COR-L47 (cell line): ENCODE measurements at places on chromosomes 3 and 15.

GRCh38 chr15:32669896-32670611, 28.5 kb downstream of the SCG5 start:
- no peak for DNase-seq

DNA sequence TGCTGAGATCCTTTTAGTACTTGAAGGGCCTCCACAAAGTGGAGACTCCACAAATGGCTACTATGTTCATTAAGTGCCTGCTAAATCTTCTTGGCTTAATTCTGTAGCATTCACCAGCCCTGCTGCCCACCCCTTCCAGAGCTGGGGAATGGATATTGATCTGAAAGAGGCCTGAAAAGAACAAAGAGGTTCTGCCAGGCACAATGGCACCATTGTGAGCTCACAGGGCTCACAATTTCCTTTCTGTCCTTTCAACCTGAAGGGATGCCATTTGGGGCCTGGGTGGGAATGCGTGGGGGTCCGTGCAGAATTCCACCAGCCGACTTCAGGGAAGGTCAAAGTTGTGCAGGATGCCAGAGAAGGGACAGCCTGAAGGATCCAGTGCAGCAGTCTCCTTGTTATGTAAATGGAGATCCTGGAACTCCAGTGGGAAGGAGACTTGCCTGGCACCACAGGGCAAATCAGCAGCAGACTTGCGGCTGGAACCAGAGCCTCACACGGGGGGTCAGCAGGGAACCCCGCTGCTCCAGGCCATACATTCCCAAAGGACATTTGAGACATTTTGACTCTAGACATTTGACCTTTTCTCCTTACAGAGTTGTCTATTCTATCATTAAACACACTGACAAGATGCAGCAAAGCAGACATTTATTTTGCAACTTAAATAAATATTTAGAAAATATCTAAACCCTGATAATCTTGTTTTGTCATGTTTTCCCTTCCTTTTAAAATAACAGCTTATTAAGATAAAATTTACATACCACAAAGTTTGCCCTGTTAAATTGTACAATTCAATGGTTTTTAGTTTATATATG, 21.5 kb upstream of the MORF4L1 start:
- DNase-seq, result no peak

DNA sequence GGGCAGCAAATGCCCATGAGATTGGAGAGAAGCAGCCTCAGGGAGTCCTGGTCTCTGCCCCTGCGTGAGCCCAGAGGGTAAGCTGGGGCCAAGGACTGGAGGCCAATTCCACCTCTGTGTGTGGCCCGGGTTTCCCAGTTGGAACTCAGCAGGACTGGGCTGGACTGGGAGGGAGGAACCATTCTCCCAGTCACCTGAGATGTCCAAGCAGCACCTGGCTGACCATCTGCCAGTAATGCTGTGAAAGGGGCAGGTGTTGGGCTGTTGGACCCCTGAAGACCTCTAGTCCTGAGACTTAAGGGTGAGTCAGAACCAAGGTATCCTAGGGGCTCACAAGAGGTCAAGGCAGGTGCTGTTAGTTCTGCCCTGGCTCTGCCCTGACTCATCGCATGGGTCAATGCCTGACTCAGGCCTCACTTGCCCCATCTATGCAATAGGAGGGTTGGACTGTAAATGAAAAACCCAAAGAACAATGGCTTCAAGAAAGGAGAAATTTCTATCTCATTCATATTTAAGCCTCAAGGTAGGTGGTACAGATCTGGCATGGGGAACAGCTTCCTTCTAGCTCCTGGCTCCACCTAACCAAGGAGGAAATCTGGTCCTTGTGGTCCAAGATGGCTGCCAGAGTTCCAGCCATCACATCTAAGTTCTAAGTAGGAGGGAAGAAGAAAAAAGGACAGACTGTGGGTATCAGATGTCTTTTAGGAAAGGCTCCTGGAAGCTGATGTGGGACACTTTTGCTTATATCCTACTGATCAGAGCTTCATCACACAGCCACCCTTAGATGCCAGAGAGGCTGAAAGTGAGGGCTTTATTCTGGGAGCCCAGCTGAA, 111.3 kb downstream of the FBLN2 start:
- DNase-seq, result no peak

GRCh38 chr3:88444251-88444650, 294.5 kb downstream of the C3orf38 start:
- DNase-seq, result no peak

DNA sequence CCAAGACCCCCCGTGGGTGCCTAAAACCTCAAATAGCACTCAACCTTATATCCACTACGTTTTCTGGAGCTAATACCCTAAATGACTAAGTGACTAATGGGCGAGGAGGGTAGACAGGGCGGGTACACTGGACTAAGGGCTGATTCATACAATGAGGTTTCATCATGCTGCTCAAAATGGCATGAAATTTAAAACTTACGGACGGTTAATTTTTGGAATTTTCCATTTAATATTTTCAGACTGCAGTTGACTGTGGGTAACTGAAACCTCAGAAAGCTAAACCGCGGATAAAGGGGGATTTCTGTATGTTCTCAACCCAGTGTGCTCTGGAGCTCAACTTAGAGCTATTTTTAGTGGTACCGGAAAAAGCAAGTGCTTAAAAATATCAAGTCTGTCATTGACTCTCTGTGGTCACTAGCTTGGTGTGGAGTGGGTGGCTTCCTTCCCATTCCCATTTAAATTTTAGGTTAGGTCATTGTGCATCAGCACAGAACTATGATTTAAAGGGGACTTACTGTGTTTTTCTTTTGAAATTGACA, 72.9 kb downstream of the LRRC28 start:
- DNase-seq, result no peak

DNA sequence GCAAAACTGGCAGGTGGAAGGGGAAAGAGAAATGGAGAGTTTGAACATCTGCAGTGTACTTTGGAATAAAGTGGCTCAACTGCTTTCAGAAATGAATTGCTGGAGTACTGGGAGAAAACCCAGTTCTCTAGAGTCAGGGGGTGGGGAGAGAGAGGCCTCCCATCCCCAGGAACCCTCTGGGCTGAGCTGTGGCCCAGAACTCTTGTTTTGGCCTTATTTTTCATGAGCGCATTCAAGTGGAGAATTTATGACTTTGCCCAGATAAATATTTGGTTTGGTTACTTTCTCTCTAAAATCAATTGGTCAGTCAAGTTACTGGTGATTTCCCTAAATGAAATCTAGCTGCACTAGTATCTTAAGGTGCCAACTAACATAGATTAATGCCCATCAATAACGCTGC, 28.7 kb upstream of the HACD2 start:
- DNase-seq, result no peak

GRCh38 chr3:172606021-172606420, 82.8 kb upstream of the TNFSF10 start:
- DNase-seq, result no peak

- no peak for DNase-seq
Observed at GRCh38 chr3:188415196-188415595, 261.2 kb downstream of the LPP start.

GRCh38 chr3:98807561-98807960, 44.4 kb downstream of the ST3GAL6 start:
- no peak for DNase-seq

DNA sequence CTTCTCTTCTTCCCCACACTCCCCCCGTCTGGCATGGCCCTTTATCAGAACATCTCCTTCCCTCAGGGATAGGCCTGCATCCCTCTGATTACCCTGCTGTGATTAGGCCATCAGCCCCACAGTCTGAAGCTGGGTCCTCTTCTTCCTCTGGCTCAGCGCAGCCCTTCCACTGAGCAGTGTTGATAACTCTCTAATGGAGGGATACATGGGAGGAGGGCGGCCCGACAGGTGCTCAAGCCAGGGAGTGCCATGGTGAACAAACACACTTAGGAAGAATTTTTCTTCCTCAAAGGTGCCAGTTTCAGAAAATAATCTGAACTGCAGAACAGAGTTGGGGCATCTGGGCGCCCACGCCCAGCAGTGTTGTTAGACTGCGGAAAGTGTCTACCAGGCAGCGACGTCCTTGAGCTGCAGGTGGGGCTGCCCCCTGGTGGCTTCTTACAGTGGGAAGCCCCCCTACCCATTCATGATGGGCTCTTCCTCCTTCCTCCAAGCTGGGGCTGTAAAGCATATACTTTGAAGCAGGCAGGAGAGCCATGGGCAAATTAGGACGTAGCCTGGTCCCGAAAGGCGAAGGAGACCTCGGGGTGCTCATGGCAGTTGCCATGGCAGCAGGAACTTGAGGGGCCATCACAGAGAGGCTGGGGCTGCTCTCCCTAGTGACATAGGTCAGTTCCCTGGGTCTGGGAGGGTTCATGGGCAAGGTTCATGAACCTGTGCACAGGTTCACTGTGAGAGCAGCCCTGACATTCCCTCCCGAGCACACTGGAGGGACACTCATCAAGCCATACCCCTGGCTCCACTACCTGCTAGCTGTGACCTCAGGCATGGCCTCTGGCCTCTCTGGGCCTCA, 33.2 kb upstream of the NR2C2 start:
- DNase-seq, result no peak

DNA sequence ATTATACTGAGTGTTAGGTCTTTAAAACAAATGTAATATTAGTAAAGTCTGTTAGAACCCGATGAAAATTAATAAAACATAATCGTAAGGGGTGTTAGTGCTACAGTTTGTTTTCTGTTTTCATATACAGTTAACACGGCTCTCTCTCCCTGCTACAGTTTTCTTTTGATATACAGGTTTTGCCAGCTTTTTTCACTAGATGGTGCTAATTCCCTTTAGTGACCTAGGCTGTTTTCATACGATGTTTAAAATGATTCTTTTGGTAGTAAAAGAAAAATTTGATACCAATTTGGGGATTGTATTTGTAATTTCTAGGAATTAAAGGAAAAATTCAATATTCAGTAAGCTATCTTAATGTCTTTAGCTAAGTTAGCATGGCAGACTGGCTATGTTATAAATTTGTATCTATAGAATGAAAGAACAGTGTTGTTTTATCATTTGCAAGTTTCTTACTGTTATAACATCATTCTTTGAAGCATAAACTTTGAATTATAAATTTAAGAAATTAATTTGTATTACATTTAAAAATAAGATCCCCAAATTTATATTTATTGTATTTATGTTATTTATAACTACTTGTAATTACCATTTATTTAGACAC, 11.5 kb downstream of the APH1B start:
- DNase-seq, result peak; percentile 49

DNA sequence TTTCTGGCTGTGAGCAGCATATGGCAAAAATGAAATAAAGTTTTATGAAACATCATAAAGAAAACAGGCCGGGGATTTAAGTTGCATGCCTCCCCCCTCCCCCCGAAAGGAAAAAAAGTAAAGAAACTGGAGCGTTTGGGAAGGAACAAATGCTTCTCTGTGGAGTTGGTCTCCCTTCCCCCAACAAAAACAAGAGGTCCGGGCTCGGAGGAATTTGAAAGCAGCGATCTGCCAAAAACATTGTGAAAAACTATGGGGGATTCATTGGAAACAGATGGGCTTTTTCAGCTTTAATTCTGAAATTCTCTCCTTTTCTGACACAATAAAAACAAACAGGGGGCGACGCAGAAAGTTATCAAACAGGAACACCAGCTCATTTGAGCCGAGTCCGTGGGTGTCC, 17.0 kb downstream of the RGMA start:
- no peak for DNase-seq

DNA sequence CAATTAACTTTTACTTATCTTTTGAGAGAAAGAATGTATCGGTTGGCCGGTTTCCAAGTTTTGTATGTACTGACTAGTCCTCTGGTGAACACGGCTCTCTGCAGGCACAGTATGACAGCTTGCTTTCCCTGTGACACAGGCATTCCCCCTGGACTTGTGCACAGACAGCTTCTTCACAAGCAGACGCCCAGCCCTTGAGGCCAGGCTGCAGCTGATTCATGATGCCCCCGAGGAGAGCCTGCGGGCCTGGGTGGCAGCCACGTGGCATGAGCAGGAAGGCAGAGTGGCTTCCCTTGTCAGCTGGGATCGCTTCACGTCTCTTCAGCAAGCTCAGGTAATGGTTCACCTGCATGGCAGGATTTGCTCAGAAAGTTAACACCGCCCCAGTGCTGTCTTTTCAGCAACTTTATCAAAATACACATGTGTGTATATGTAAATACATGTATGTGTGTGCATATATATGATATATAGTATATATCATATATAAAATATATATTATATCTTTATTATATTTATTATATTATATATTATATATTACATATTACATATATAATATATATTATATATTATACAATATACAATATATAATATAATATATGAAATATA, 25.5 kb downstream of the FAN1 start:
- DNase-seq, result peak; percentile 82

DNA sequence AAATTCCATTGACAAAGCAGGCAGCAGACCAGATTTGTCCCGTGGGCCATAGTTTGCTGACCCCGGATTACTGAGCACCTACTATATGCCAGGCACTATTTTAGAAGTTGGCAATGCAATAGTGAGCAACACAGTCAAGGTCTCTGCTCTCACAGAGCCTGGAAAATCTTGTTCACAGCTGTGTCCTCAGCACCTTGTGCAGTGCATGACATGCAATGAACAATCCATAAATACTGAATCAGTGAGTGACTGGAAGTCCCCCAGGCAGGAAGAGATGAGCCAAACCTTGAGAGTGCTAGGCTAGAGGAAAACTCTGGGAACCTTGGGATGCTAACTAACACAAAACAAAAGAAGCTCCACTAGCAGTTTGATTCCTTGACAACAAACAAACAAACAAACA, 14.4 kb downstream of the TM4SF1 start:
- no peak for DNase-seq

DNA sequence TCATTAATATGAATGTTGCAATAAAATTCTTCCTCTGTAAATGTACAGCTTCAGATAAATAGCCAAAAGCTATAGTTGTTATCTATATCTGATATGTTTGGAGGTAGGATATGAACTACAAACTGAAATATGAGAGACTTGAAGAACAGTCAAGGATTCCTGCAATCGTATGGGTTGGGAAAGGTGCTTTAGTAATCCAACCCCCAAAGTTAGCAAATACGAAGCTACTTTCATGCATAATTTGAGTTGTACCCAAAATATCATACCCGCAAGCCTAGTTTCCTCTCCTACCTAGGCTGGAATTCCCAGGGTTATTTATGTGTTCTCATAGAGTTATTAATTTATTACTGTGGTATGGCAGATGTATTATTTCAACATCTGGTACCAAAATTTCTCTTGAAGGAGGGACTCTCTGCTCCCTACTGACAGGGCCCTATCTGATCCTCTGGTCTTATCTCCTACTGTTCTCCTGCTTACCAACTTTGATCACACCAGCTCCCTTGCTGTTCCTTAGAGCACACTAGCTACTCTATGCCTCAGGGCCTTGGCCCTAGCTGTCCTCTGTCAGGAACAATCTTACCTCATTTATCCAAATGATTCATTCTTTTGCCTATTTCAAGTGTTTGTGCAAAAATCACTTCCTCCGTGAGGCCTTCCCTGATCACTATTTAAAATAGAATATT, 140.4 kb upstream of the CCDC54 start:
- no peak for DNase-seq
